ENCODE measurements at places on chromosomes 2 and 18.

DNA sequence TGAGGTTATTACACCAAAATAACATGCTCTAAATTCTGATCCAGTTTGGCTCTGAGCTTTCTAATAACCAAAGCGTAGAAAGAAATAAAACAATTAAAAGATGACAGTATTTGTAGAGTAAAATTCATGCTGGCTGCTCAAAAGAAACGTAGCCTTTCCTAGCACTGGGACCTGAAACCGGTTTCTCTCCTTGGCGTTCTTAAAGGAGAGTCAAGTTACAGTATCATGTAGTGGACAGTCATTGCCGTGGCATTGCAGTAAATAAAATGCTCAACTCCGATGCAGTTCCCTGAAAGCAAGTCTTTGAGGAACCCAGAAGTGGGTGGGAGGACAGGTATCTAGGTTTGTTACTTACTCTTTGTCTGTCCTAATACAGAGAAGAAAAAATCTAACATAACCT lies 52.7 kb upstream of the ITM2C start:
- no peak for DNase-seq

DNA sequence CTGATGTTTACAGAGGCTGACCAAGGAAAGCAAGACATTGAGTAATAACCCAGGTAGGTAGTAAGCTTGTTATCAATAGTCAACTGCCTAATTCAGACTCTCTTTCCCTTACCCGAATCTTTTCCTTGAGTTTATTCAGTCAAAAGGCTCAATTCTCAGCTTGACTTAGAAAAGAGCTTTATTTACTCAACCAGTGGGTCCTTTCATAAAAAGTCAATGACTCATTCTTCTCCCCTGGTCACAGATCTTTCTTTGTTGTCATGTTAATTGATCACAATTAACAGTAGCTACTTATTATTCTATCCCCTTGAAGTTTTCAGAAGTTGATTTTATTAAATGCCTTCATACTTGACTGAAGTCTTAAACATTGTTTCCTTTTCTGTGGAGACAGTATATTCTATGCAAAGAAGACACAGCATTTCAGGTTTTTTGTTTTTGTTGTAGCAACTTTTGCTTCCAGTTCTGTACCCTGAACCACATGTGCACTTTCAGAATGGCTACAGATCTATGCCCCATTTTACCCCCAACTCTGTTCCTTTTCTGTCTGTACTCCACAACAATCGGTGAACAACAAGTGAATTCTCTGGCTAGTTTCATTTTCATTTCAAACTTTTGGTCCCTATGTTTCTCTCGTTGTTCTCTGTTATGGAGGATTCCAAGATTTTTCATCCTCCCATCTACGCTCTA lies 428.3 kb downstream of the NCKAP5 start:
- no peak for DNase-seq

GRCh38 chr2:212242724-212243123 lies 295.9 kb downstream of the ERBB4 start:
- DNase-seq, result no peak

GRCh38 chr2:40346535-40347354 lies 105.1 kb downstream of the SLC8A1 start:
- DNase-seq, result no peak

DNA sequence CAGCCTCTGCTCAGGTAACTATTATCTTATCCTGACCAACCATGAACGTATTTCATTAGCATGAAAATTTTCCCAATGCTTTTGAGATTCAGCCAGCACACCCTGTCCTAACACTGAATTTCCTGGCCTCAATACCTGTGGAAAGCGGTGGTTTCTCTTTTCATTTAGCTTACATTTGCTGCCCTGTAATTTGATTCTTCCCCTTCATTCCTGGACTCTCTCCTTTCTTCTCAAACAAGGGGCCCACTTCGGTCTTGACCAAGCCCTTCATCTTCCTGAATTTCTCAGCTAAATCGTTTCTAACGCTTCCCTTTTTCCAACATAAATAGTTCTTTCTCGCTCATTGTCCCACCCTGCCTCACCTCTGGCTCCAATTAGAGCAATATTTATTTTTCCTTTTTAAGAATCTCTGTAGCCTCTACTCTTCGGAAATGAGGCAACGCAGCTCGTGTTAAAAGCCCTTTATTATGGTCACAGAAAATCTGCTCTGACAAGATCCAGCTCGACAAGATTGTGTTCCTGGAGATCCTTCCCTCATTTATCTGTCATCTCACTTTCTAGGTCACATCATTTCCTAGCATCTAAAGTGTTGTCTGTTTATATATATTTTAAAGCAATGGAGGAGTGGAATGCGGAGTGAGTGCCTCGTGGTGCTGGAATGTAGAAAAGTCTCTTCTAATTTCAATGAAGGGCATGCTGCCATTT lies 49.5 kb upstream of the BCL11A start:
- DNase-seq, result no peak

- DNase-seq, result no peak
Observed at GRCh38 chr2:152019732-152020131, 79.1 kb downstream of the CACNB4 start.

DNA sequence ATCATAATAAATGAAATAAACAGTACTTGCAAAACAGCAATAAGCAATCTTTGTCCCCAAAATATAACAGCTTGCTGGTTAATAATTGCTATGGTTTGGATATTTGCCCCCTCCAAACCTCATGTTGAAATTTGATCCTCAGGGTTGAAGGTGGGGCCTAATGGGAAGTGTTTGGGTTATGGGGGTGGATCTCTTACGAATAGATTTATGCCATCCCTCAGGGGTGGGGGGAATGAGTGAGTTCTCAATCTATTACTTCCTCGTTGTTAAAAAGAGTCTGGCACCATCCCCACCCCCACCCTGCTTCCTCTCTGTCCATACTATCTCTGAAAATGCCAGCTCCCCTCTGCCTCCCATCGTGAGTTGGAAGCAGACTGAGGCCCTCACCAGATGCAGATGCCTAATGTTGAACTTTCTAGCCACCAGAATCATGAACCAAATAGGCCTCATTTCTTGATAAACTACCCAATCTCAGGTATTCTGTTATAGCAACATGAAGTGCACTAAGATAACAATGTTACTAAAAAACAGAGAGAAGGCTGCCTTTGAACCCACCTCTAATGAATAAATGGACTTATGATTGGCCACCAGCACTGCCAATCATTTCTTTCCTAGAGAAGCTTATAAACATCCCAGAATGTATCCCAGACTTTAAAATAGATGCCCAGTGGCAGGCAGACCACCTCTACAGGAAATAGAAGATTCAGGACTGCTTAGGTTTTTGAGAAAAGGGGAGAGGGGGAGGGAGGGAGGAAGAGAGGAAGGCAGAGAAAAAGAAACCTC lies 90.1 kb downstream of the ALPK2 start:
- no peak for DNase-seq

- no peak for DNase-seq
Observed at GRCh38 chr18:13414521-13414920, 196.0 kb downstream of the LDLRAD4 start.

DNA sequence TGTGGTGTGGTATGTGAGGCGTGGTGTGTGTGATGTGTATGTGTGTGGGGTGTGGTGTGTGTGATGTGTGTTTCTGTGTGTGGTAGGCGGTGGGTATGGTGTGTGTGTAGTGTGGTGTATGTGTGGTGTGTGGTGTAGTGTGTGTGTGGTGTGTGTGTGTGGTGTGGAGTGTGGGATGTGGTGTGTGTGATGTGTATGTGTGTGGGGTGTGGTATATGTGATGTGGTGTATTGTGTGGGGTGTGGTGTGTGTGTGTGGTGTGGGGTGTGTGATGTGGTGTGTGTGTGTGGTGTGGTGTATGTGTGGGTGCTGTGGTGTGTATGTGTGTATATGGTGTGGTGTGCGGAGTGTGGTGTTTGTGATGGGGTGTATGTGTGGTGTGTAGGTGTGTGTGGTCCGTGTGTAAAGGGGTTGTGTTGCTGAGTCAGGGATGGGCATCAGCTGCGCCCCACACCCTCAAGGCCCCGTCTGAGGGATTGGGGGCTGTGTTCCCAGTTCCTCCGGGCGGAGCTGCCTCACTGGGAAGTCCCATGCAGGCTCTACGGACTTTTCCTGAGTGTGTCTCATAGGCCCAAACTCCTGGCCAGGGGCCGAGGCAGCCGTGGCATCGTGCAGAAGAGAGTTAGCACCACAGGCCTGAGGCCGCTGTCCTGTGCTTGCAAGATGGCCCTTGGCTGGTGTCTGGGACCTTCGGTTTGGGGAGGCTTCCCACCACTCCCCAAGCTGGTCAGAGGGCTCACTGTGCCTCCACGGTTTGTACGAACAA lies 18.2 kb upstream of the ARL4C start:
- no peak for DNase-seq

- DNase-seq, result no peak
Observed at GRCh38 chr2:101478181-101479001, 3.5 kb upstream of the RFX8 start.

GRCh38 chr18:3842844-3843243 lies 392.9 kb downstream of the TGIF1 start:
- no peak for DNase-seq

DNA sequence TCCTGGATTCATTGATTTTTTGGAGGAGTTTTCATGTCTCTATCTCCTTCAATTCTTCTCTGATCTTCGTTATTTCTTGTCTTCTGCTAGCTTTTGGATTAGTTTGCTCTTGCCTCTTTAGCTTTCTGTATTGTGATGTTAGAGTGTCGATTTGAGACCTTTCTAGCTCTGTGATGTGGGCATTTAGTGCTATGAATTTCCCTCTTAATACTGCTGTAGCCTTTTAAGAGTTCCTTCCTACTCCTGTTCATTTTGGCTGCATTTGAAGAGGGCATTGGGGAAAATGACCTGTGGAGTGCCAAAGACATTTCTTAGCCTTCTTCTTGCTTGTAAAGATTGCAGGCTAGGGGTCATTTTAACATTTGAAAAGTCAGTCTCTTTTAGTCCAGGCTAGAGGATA lies 463.8 kb upstream of the GCFC2 start:
- DNase-seq, result no peak

DNA sequence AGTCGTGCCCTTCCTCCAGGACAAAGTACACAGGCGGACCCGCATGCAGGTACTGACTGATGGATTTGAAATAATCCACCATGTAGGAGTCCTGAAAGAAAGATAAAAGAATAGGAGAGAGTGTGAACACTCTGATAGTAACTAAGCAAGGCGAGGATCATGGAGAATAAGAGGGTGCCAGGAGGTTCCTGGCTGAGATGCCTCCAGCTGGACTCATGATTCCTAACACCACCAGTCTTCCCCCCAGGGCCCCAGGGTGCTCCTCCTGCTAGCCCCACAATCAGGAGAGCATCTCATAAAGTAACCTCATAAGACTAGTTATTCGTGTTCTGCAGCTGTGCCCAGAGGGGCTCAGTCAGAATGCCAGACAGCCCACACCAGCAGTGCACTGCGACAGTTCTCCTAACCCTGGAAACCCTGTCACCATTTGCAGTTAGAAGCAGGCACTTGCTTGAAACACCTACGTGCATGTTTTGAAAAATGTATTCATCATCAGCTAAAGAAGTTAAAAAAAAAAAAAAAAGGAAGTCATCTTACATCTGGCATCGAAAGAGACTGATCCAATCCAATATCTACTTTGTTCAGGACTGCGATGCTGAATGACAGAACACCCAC lies 36.7 kb downstream of the RMC1 start:
- DNase-seq, result no peak

DNA sequence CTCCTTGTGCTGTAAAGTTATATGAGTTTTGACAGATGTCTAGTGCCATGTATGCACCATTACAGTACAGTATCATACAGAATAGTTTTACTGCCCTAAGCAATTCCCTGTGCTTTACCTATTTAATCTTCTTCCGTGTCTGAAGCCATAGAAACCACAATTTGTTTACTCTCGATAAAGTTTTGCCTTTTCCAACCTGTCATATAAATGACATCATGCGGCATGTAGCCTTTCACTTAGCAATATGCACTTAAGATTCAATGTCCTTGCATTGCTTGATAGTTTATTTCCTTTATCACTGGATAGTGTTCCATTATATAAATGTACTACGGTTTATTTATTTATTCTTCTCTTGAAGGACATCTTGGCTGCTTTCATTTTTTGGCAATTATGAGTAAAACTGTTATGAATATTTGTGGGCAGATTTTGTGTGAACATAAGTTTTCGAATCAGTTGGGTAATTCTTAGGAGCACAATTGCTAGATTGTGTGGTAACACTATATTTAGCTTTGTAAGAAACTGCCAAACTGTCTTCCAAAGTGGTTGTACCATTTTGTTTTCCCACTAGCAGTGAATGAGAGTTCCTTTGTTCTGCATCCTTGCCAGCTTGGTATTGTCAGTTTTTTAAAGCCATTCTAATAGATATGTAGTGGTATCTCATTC lies 136.8 kb upstream of the MAP3K20 start:
- DNase-seq, result no peak

DNA sequence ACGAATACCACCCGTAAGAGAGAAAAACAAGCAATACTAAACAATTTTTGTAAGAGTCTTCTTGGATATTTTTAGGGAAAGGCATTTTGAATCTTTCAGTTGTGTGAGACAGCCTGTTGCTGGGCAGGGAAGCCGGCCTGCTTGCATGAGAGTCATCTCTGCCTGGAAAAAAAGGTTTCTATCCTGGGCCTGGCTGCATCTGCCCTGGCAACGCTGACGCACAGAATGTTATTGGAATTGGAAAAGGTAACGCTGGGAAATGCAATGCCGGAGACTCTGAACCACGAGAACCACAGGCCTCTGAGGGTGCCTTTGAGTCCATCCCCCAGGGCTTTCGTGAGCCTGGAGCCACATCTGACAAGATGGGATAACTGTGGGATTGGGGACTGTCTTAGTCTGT lies 17.9 kb upstream of the NPAS2 start:
- no peak for DNase-seq

DNA sequence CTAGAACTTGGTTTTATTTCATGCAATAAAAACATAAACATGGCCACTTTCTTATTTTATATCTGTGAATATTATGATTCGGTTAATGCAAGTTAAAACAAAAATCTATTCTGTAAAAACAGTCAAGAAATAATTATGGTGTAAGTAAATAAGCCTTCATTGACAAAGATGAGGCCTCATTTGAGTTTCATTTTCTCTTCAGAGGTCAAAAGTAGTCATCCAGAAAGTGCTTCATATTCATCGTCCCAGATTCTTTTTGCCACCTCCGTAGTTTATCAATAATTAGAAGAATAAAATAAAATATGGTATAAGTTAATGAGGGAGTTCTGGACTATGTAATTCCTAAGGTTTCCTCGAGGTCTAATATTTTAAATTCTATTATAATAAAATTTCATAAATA lies 19.4 kb upstream of the HNRNPA3 start:
- no peak for DNase-seq

- DNase-seq, result no peak
Observed at GRCh38 chr18:23530195-23530594, 26.9 kb downstream of the RMC1 start.

DNA sequence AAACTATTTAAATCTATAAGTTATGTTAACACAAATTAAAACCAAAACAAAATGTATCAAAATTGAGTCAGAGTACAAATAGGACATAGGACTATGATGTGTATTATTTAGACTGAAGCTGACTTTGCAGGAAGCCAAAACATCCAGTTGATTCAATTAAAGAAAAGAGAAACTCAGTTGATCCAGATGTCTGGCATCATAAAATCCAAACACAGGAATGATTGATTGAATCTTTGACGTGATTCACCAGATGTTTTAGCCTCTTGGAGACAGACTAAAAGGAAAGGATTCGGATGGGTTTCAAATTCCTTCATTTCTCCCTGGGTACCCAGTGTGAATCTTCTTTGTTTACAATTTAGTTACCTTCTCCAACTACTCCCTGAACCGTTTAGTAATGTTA lies 272.9 kb downstream of the IRS1 start:
- DNase-seq, result no peak
